ENCODE measurements at places on chromosomes 16 and 17. TPM values are rescaled to one million over a fixed set of nuclear protein-coding genes. Genes with fewer than 3 reads are reported as not detected.
A peak's percentile ranks its signal among the peaks of the same experiment; 100 is the strongest.

GRCh38 chr16:47144559-47144877, 773 bp upstream of the NETO2 start:
- DNase-seq: no peak

- no peak for DNase-seq
Measured at GRCh38 chr16:69888005-69888590, 63.0 kb upstream of the CLEC18A start.

DNA sequence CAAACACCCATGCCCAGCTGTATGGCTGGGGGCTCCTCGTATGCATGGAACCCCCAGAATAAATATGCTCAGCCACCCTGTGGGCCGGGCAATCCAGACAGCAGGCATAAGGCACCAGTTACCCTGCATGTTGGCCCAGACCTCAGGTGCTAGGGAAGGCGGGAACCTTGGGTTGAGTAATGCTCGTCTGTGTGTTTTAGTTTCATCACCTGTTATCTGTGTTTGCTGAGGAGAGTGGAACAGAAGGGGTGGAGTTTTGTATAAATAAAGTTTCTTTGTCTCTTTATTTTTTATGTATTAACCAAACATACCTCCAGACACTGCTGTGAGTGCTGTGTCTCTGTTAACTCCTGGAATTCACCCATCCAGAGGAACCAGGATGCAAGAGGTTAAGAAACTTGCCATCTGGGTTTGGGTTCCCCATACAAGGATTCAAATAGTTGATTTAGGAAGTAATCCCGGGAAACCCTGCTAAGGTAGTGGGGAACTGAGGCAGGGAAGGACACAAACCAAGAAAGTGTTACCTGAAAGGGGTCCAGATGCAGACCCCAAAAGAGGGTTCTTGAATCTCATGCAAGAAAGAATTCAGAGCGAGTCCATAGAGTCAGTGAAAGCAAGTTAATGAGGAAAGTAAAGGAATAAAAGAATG, 37.4 kb upstream of the IL21R start:
- DNase-seq: peak; percentile 42

The ABCA8 gene
- 27.5 TPM for total RNA-seq

DNA sequence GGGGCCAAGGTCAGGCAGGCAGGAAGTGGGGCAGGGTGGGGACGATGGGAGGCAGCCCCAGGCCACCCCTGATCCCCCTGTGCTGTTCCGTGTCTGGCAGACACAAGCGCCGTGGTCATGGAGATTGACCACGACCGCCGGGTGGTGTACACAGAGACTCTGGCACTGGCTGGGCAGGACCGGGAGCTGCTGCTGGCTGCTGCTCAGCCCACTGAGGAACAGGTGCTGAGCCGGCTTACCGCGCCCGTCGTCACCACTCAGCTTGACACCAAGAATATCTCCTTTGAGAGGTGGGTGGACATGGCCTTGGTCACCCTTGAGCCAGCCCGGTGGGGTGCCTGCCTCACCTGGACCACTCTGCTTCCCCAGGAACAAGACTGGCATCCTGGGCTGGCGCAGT, 13.7 kb downstream of the CORO6 start:
- no peak for DNase-seq

DNA sequence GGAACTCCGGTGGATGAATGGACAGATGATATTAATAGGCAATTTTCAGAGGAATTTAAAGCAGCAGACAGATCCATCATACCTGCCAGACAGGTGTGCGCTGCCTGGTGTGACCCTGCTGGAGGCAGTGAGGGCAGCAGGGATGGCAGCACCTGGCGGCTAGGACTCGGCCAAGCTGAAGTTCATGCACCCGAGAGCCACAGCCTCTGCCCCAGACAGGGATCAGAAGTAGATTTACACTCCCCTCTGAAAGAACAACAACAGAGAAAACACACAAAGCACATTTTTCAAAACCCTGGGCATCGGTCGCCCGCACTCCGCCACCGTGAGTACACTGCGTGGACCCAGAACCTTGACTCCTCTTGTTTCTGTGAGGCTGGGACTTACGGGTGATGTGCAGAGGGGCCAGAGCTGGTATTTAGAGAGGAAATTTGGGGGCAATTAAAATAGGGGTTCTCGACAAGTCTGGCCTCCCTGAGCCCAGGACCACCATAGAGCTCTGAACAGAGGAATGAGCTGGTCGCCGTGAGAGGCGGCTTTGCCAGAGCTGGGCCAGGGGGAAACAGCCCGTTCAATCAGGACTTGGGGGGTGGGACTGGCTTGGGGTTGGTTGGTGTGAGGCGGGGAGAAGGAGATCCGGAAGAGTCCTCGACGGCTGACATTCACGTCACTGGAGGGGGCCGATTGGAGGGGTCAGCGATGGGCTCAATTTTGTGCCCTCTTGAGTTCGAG, 101.0 kb downstream of the METRNL start:
- no peak for DNase-seq

The SLC38A8 gene
- total RNA-seq: not detected

The IRX5 gene
- total RNA-seq: not detected
